Heart right ventricle (tissue), 16 donors: ENCODE measurements at places on chromosomes 2 and 18.

GRCh38 chr2:239249776-239250175 is 151.0 kb downstream of the HDAC4 start:
- peak; percentile 84 for DNase-seq

- no peak for DNase-seq
Observed at GRCh38 chr18:55400081-55400480, 187.9 kb downstream of the TCF4 start.

DNA sequence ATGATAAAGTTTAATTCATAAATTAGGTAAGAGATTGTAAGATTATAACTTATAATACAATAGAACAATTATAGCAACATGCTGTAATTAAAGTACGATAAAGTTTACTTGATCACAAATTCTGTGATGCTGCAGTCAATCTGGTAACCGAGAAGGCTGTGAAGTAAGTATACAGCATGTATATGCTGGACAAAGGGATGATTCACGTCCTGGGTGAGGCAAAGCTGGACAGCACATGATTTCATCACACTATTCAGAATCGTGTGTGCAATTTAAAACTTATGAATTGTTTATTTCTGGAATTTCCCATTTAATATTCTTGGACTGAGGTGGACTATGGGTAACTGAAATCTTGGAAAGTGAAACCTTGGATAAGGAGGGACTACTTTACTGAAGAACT is 522.2 kb upstream of the CNTNAP5 start:
- no peak for DNase-seq

DNA sequence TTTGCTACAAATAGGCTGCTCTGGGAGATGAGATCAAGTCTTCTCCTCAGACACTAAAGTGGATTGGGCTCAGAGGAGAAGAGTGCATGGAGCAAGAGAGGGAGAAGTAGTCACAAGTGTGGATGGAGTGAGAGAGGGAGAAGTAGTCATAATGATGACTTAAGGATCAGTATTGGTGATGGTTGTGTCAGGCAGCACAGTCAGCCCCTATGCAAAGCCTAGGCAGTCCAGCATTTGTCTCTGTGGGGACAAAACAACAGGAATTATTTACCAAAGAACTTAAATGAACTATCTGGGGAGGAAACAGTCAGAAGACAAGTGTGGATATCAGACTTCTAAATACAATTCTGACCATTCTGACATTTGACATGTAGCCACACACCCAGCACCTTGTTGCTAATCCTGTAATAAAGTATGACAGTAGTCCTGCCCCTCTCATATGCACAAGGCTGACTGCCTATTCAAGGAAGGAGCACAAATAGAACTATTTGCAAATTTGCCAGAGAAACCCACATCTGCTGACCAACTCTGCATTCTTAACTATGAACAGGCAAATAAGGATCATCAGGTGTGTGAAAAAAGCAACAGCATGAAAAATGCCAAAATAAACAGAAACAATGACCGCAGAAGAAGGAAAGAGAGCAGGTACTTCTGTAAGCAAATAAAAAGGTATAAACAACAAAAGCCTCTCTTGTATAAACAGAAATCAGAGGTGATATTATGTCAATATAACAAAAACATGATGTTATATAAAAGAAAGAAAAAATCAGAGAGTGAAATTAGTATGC is 1597.9 kb upstream of the ACVR2A start:
- no peak for DNase-seq

GRCh38 chr18:42184685-42185477 is 229.8 kb downstream of the PIK3C3 start:
- DNase-seq, result no peak

DNA sequence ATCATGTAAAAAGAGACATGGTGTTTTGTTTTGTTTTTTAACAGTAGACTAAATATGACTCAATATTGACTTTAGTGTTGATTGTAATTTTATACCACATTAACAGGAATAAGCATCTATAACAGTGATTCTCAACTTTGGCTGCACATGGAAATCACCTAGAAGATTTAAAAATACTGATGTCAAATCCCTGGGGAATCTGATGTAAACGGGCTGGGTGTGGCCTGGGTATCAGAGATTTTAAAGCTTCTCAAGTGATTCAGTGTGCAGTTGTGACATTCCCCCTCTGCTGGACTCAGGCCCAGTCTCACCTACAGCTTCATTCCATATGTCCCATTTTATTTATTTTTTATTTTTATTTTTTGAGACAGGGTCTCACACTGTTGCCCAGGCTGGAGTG is 82.8 kb upstream of the ATP8B1 start:
- no peak for DNase-seq

- DNase-seq, result no peak
Observed at GRCh38 chr2:155663265-155663664, 669.3 kb downstream of the NR4A2 start.

- peak; percentile 46 for DNase-seq
Observed at GRCh38 chr2:231710799-231711676, 2.7 kb downstream of the PTMA start.

GRCh38 chr2:28381225-28382180 is 11.2 kb upstream of the FOSL2 start:
- no peak for DNase-seq
